ENCODE measurements at places on chromosomes 7 and 10.

DNA sequence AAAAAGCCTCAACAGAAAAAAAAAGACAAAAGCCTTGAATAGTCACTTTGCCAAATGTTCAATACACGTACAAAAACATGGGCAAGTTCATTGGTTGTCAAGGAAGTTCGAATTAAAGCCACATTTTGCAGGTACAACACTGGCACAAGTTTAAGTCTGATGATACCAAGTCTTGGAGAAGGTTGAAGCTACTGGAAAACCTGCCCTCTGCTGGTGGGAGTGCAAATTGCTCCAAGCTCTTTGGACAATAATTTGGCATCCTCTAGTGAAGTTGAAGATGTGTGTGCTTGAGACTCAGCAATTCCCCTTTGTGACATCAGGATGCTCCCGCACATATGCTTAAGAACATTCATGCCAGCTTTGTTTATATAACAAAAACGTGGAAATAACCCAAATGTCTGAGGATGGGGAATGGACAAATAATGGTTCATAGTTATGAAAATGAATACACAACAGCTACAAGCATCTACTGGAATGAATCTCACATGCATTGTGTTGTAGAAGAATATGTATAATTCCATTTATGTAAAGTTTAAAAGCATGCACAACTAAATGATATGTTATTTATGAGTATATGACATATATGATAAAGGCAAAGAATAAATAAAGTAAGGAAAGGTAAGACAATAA lies 120.0 kb upstream of the PLPP4 start:
- peak; percentile 68 for DNase-seq

DNA sequence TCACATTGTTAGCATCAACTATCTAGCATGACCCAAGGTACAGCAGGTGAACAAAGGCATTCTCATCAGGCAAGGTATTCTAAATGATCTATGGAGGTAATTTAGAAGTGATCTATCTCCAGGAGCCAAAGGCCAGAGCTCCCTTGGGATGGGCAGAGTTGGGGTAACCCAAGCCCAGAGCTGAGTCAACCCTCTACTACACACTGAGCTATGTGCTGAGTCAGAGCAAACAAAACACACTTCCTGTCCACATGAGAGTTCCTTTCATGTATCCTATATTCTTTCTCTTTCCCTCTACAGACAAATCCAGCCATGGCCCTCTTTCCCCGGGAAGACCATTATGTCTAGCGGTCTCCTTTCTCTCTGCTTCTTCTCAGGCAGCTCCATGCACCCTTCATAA lies 68.2 kb upstream of the AGK start:
- DNase-seq = no peak

- DNase-seq = peak; percentile 45
Observed at GRCh38 chr7:105691680-105692564, 110.6 kb upstream of the EFCAB10 start.

DNA sequence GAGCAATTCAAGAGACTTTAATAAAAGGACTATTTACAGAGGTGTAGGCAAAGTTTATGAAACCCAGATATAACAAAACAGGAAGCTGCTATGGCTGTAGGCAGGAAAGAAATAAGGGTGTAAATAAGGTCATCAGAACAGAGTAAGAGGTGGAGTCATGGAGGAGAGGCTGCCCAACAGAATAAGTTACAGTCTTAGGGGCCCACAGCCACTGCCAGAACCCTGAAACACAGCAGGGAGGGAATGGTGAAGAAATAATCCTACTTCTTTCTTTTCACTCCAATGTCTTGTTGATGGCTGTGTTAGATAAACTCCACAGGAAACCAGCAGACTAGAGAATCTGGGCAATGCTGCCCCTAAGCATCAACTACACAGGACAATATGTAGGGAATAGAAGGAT lies 155.8 kb upstream of the TAC1 start:
- no peak for DNase-seq

DNA sequence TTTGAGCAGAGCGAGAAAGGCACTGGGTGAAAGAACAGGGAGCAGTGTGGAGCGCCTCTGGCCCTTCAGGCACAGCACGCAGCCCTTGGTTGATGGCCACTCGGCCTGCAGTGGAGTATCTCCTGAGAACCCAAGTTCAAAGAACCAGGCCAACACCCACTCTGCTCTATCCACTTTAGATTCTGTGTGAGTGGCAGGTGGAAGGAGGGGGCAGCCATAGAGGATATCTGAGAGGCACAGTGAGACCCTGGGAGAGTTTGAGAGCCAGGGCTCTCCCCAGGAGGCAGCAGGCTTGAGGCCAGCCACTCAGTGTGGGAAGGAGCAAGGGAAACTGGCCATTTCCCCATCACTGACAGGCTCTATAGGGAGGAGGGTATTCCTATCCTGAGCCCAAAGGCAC lies 52.5 kb upstream of the PTN start:
- DNase-seq = no peak

- DNase-seq = no peak
Observed at GRCh38 chr7:116861717-116862116, 670 bp upstream of the CAPZA2 start.

GRCh38 chr7:5050676-5051075 lies 5.0 kb downstream of the RBAK start:
- no peak for DNase-seq

DNA sequence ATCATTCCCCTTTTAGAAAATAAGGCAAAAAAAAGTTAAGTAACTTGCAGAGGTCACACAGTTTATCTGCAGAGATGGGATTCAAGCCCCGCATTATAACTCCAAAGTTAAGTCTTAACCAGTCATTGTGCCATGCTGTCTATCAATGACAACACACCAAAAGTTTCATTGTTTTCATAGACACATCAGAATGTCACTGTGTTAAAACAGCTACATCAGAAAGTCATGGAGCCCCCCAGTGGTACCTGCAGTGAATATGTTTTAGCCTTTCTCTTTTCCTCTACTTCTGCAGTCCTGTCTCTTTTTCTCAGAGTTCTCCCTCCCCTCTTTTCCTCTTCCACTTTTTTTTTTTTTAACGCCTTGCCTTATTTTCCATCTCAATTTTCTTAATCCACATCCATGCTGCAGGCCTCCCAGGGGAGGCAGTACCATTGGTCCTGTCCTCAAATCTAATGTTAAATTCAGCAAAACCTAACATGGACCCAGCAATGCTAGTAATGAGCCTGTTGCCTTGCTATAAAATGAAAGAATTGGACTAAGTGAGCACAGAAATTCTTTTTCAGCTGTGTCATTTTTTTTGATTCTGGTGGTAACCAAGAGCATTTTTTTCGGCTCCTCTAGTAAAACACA lies 3.8 kb upstream of the NRCAM start:
- DNase-seq = no peak

DNA sequence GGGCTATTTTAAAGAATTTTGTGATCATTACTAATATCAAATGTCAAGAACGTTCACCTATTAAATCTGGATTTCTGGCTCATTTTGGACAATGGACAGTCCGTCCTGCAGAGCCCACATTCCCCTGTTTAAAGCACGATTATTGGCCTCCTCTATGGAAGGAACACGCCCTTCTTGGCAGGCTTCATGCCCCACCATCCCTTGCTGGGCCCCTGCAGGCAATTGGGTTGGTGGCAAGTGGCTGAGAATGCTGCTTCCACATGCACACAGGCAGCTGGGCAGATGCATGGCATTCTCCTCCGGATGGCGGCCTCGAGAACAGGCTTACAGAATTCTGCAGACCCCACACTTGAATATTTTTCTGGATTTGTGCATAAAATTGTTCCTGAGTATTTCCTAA lies 305.8 kb upstream of the MKI67 start:
- no peak for DNase-seq

GRCh38 chr10:129792141-129792540 lies 171.9 kb downstream of the EBF3 start:
- DNase-seq = no peak

GRCh38 chr10:73889014-73889413 lies 14.7 kb upstream of the CAMK2G start:
- DNase-seq = peak; percentile 53

GRCh38 chr10:77173615-77174461 lies 463.8 kb downstream of the KCNMA1 start:
- peak; percentile 69 for DNase-seq

GRCh38 chr7:33642312-33642711 lies 263.0 kb upstream of the BMPER start:
- no peak for DNase-seq

- DNase-seq = no peak
Observed at GRCh38 chr10:121099592-121099991, 248.4 kb downstream of the WDR11 start.

GRCh38 chr10:85614981-85615380 lies 751.6 kb downstream of the GRID1 start:
- DNase-seq = no peak

GRCh38 chr7:31096198-31096876 lies 44.2 kb downstream of the ADCYAP1R1 start:
- DNase-seq = no peak

DNA sequence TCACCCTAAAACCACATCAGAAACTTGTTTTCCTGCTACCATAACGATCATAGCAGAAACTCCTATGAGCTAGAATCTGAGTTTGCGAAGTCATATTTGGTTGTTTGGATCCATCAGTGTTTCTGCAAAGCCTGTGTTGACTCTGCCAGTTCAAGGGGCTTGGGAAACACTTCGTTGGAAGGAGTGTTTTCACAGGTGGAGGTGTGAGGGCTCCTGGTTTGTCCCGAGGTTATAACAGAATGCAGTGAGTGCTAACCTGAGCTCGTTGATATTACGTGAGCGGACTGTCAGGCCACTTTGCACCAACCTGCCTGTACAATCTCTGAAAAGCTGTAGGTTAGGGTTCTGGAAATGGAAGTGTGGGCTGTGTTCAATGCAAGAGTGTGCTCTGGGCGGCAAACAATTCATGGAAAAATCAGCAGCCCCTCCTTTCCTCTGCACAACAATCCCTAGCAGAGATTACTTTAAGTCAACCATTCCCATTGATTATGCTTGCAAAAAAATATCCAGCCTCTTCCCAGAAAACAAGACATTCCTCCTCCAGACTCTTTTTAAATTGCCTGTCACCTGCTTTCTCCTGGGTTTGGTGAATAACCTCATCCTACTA lies 622.0 kb downstream of the TYW1 start:
- DNase-seq = no peak

- DNase-seq = peak; percentile 21
Observed at GRCh38 chr10:29736366-29737073, 101.7 kb upstream of the SVIL start.

GRCh38 chr10:132679217-132679595 lies 106.7 kb downstream of the NKX6-2 start:
- DNase-seq = no peak

GRCh38 chr10:34732926-34733325 lies 82.2 kb downstream of the PARD3 start:
- DNase-seq = no peak

GRCh38 chr10:4719036-4719435 lies 107.0 kb upstream of the AKR1E2 start:
- DNase-seq = no peak

GRCh38 chr10:9296190-9296589 lies 1241.7 kb downstream of the GATA3 start:
- DNase-seq = no peak

- no peak for DNase-seq
Observed at GRCh38 chr10:32057036-32057372, 779 bp upstream of the KIF5B start.

- DNase-seq = no peak
Observed at GRCh38 chr10:3773460-3774017, 11.5 kb downstream of the KLF6 start.

- no peak for DNase-seq
Observed at GRCh38 chr7:8499128-8499527, 65.7 kb downstream of the NXPH1 start.

DNA sequence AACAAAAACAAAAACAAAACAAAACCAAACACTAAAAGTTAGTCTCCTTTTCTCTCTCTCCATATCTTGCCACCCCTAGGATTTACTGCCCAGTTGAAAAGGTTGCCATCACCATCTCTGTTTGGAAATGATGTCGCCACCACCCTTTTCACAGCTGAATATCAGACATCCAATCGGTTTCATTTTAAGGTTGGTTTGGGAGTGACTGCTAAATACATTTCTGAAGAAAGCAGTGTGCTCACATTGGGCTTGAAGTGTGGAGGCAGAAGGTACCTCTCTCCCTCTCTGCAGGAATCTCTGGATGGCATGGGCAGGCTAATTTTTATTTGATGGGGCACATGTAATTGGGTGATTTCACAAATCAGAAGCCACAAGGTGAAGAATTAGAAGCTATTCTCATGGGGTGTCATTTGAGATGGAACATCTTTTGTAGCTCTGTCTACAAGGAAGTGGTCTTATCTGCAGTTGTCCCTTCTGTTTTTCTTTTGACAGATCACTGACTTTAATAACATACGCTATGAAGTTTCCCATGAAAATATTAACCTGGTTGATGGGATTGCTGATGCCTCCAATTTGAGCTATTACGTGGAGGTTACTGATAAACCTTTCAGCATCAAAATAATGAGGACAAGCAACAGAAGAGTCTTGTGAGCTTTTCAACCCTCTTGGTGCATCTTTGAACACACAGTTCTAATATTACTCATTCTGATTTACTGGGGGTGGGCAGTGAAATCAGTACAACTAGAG lies 20.1 kb downstream of the MGAM2 start:
- DNase-seq = no peak

DNA sequence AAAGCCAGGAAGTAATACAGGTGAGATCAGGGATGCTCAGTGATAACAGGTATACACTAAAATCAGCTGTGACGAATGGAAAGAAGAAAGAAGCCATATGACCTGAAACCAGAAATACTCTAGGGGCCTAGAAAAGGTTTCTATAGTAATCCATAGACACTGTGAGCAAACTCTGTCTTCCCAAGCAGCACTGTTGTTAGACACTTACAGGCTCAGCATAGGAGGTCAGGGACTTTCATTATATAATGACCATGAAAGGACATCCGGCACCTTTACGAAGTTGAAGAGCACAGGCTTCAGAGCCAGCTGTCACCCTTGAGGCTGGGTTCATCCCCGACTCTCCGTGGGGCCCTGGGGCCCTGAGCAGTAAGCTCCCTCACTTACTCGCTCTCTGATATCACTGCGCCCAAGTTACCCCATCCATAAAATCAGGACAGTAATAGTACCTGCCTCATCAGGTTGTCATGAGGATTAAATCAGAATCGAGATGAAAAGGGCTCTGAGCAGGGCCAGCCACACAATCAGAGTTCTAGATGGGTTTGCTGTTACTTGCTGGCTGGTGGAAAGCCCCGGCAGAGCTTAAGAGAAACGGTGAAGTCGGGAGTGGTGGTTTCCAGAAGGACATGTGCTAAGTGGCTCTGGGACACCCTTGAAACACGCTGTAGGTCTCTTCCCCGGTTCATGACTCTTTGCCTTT lies 79.5 kb downstream of the ITIH5 start:
- DNase-seq = no peak

DNA sequence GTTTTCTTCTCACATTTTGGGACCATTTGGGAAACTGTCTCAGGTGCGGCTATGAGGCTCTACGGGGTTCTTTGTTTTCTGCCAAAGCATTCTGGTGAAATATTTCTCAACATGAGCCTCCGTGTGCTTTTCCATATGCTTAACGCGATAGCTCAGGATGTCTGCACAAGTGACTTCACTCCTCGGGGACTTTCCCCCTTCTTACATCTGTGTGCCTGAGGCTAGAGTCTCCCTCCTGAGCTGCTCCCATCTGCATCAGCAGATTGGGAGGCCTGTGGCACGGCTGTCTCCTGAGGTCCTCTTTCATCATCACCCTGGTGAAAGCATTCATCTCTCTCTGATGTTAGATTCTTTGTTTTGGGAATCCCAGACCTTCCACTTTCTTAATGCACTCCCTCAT lies 1190.9 kb downstream of the TYW1 start:
- DNase-seq = no peak

All from activated CD4-positive, alpha-beta T cell treated with anti-CD3 and anti-CD28 coated beads, Interleukin-2, amount 50 U/mL, for 48 hours (primary cell).